NCI-H69 (cell line): ENCODE measurements at places on chromosomes 6 and 20.
A peak's percentile ranks its signal among the peaks of the same experiment; 100 is the strongest.

GRCh38 chr6:161139766-161140553 is 133.9 kb downstream of the AGPAT4 start:
- DNase-seq: peak; percentile 66

DNA sequence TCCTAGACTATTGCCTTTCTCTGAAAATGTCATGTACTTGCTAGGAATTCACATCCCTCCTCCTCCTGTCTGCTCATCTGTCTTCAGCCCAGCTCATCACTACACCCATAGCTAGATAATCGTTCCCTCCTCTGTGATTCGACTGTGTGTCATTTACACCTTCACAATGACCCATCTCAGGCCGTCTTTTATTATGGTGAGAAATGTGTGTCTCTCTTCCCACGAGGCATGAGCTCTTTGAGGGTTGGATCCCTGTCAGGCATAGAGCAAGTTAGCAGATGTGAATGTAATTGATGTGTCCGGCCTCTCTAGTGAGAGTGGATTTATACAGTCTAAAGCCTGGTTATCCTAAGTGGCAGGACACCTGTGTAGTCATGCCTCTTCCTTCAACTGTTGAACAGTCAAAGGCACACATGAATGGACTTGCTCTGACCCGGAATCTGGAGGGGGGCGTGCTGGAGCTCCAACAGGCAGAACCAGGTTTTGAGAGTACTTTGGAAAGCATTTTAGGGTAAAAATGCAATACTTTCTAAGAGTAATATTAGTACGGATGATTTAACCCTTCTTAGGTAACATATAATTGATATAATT is 182.1 kb downstream of the UTRN start:
- DNase-seq: no peak

DNA sequence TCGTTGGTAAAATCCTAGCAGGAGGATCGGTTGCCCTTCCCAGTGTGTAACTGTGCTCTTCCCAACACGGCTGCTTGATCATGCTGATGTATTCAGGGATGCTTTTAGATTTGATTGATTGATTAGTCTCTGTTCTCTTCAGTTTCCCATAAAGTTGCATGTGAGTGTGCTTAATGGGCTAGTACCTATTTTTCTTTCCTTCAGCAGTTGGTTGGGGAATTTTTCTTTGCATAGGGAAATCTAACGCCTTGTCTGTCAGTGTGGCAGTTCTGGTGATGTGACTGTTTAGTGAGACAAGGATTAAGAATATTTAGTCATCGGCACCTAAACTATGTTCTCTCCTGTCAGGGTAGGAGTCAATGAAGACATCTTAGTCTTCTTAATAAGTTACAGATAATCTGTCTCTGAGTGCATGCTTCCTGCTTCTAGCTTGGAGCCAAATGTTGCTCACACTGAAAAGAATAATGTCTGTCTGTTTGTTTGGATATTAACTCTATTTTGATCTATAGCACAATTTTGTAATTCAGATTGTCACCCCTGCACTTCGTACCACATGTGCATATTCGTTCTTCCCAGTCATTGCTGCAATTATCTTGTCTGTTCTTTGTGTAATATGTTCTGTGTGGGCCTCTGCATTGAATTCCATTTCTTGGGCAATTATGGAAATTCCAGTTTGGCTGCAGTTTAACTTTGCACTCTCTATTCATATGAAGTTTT is 169.9 kb downstream of the EDN1 start:
- DNase-seq: no peak

DNA sequence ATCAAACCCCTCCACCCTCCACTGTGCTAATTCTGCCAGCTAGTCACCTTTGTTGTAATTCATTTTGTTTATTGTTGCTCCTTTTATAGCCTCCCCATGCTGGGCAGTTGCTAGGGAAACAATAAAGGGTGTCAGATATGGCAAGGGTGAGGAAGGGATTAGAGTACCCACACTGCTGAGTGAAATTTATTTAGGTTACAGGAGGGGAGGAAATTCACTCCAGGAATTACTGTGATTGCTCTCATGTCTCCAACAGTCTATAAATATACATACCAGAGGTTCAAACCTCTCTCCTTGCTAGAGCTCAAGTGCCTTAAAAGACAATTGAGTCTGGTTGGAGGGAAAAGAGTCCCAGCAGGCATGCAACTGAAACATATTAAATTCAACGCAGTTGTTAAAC is 90.6 kb upstream of the ADGRF1 start:
- peak; percentile 84 for DNase-seq

GRCh38 chr20:49230561-49231133 is 11.4 kb downstream of the DDX27 start:
- DNase-seq: peak; percentile 30

- no peak for DNase-seq
Measured at GRCh38 chr6:3779574-3779849, 28.0 kb upstream of the PXDC1 start.

DNA sequence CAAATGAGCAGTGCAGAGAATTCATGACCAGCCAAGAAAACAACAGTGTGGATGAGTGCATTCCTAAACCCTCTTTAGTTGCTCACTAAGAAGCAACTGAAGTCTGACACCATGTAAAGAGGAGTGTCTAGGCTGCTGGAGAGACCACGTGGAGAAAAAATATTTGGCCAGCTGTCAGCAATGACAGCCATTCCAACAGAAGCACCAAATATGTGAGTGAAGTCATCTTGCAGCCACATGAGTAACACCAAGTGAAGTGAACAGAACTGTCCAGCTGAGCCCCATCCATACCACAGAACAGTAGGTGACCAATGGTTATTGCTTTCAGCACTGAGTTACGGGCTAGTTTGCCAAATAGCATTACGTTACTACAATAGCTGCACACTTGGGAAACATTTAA is 89.4 kb downstream of the TBXT start:
- DNase-seq: no peak
